Retinal pigment epithelial cell (primary cell): ENCODE measurements at places on chromosomes 2 and 18.

GRCh38 chr18:59265974-59266369 is 7.3 kb downstream of the RAX start:
- DNase-seq = no peak

GRCh38 chr2:29376541-29376940 is 261.3 kb downstream of the CLIP4 start:
- DNase-seq = no peak

DNA sequence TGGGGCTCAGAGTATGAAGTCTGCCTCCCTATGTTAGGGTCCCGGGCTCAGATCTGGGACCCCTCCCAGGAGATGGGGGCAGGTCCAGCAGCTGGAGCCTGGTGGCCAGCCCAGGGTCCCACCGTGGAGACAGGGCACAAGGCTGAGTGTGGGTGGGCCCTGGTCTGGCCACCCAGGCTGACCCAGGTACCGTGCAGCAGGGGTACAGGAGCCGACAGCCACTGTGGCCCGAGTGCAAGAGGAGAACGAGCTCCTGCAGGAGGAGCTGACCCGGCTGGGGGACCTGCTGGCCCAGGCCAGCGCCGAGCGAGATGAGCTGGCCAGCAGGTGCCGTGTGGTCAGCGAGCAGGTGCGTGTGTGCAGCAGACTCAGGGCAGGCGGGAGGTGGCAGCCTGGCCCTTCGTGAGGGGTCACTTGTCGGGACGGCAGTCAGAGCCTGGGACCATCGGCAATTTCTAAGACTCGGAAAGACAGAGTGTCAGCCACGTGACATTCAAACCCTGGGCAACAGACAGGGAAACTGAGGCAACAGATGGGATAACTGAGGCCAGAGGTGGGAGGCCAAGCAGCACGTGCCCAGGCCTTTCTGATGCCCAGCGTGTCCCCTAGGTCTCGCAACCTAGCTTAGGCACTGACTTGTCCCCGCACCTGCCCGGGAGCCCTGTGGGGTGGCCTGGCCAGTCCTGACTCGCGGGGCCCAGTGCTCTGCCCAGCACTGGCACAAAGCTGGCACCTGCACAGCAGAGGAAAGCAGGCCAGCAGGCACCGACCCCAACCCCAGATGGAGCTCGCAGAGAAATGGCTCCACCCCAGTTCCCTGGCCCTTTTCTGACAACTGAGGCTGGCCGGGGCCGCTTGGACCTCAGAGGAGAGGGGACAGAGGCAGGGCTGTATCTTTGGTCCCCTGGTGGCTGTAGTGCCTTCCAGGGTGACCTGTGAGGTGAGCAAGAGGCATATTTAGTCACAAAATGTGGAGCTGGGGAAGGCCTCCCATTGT is 13.9 kb downstream of the CROCC2 start:
- DNase-seq = no peak

DNA sequence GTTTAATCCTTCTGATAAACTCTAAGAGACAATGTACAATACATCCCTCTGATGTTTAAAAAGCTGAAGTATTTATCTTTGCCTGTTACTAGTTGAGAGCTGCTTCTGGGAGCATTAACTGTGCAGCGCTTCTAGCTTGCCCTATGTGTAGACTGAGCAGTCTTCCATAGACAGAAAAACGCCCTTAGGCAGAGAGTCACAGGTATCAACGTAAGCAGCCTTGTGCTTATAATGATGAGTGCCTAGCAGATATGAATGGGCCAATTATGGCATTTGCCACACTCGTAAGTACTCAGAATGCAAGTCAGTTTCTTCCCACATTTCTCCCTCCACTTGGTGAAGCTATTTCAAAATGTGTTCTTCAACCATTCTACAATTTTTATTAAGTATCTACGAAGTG is 731.1 kb upstream of the SLC8A1 start:
- DNase-seq = no peak

- no peak for DNase-seq
Measured at GRCh38 chr2:147845411-147845971, 662 bp downstream of the ACVR2A start.

DNA sequence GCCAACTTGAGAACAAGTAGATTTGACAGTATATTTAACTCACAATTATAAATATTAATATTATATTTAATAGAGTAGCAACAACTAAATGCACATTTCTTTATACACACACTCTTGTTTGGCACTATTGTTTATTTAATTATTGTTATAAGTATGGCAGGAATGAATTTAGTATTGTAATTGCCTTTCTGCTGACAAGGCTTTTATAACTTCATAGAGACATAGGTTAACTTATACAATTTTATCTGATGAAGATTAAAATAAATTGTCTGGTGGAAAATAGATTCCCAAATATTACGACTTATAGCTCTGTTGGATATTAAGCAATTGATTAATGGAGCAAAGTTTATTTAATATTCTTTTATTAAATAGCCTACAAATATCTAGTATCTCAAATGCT is 347.9 kb upstream of the CDH19 start:
- DNase-seq = no peak

- DNase-seq = no peak
Measured at GRCh38 chr18:79314838-79315388, 80.8 kb upstream of the NFATC1 start.

GRCh38 chr18:13276530-13277520 is 58.3 kb downstream of the LDLRAD4 start:
- no peak for DNase-seq
